ENCODE measurements at places on chromosomes 5 and 9.
A peak's percentile ranks its signal among the peaks of the same experiment; 100 is the strongest.

DNA sequence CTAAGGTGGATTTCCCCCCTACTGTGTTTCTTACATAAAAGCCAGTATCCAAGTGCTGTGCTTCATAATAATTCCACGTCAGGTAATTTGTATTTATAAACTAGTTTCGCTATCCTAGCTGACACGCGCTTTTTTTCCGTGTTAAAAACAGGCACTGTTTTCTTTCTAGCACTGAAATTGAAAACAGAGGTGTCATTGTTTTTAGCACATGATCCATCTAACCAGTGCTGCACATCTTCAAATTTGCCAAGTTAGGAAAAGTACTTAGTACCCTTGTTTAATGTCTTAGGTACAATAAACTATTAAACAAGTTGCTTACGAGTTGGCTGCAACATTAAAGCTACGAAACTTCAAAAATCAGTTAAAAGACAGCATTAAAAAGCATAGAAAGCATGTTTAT, 49.9 kb downstream of the JMY start:
- no peak for DNase-seq

GRCh38 chr9:100601216-100601615, 23.3 kb downstream of the CAVIN4 start:
- peak; percentile 34 for DNase-seq

- no peak for DNase-seq
Measured at GRCh38 chr9:69454321-69454720, 129.3 kb downstream of the ENTREP1 start.

DNA sequence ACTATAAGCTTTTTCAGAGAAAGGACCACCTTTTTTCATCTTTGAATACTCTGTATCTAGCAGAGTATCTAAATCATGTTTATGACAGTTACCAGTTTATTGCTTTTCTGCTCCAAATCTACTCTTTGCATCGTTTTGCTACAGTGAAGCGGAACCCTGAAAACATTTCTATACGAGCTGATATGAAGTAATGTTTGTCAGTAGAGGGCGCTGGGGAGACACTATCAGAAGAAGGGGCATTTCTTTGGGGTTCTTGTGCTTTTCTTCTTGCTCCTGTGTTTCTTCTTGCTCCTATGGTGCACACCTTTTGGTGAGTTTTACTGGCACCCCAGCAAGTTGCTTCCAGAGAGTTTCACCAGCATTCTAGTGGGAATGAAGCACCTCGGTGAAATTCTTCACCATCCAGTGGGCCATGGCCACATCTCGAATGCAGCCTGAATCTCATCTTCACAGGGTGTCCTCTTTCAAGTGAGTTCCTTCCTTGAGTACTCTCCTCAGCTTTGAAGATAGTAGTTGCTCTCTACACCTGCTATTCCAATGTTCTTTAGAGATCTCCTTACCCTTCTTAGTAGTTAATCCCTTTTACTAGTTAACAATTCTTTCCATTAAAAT, 98.4 kb downstream of the FGF1 start:
- no peak for DNase-seq

GRCh38 chr9:137505421-137506140, 44.6 kb downstream of the PNPLA7 start:
- DNase-seq, result no peak

GRCh38 chr9:18058564-18059442, 415.1 kb upstream of the ADAMTSL1 start:
- DNase-seq, result no peak

DNA sequence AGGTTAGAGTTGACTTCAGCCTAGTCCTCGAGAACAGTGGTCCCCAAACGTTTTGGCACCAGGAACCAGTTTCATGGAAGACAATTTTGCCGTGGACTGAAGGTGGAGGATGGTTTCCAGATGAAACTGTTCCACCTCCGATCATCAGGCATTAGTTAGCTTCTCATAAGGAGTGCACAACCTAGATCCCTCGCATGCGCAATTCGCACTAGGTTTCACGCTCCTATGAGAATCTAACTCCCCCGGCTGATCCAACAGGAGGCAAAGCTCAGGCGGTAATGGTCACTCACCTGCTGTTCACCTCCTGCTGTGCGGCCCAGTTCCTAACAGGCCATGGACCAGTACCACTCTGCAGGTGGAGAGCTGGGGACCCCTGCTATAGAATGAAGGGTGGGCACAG, 163.6 kb downstream of the CDH6 start:
- DNase-seq, result no peak

DNA sequence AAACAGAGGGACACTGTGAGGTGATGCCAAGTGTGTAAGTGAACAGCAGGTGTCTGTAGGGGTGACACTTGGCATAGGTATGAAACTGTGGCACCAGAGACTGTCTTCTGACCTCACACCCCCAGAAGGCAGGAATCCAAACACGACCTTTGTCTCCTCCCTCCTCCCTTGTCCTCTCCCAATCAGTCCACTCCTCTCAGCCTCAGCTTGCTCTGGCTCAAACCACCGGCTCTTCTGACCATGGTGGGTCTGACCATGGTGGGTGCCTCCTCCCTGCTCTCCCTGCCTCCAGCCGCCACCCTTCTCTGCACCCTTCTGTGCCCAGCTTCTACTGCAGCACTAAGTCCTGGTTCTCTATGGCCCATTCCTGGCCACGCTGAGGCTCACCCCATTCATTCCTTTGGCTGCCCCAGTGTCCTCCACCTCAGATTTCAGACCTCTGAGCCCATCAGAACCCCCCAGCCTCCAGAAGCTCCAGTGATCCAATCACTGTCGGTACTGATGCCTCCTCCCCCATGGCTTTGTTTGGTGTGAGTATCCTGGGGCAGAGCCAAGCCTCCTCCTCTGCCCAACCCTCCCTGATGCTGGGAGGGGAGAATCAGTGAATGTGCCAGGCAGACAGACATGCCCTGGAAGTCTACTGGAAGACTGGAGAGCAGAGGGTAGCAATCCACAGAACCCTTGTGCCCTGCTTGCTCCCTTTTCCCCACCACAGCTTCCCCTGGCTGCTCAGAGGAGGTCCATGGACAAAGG, 1.7 kb upstream of the ARID3C start:
- no peak for DNase-seq

- no peak for DNase-seq
Measured at GRCh38 chr5:151598984-151599383, 7.9 kb upstream of the FAT2 start.

GRCh38 chr5:30413540-30413939, 779.9 kb upstream of the CDH6 start:
- DNase-seq, result no peak

- no peak for DNase-seq
Measured at GRCh38 chr5:15290953-15291352, 209.0 kb upstream of the FBXL7 start.

- no peak for DNase-seq
Measured at GRCh38 chr5:78221964-78222451, 72.5 kb downstream of the AP3B1 start.

DNA sequence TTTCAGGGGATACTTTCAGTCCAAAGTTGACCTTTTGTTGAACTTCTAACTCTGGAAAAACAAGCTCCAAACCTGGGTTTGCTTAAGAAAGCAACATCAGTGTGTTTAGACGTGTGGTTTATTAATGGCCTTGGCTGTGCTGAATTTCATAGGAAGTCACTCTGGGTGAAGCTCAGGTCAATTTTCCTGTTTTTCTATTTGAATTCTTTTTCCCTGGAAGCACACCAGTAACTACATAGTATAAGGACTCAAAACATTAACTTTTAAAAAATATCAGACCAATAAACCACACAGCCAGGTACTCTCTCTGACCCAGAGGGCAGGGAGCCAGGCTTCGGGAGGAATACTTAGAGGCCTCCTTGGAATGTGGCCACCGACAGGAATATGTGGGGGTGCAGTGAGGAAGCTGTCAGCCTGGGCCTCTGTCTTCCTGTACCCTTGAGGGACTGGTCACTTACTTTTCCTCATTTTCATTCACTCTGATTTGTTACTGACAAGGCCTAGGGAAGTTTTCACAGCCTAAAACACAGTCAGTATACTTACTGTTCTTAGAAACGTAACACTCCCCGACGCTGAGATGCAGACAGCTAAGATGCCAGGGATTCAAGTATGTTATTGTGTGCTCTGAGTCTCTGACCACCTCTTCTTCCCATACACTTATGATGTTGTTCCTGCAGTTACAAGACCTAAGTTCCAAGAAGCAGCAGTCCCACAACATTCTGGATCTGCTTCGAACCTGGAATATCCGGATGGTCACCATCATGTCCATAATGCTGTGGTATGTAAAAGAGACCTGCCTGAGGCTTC, 18.9 kb downstream of the SLC22A5 start:
- no peak for DNase-seq

- peak; percentile 90 for DNase-seq
Measured at GRCh38 chr9:89179895-89180734, 1.5 kb upstream of the SHC3 start.

DNA sequence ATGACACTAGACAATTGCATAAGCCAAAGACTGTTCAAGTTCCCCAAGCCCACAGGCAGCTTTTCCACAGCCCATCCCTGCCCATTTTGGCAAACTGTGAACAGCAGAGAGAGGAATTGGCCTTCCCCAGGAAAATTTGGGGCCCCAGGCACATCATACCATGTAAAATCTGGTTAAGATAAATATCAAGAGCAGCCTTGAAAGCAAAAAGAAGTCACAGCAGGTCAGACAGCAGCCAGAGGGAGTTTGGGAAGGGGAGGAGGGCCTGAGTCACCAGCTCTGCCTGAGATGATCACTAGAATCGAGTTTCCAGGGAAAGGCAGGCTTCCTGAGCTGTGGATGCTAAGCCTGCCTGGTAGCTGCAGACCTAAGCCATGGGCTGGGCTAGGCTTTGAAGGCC, 179.2 kb downstream of the RFK start:
- no peak for DNase-seq

GRCh38 chr9:115207003-115207836, 89.3 kb upstream of the TNC start:
- no peak for DNase-seq

GRCh38 chr9:99259231-99259918, 37.3 kb downstream of the SEC61B start:
- peak; percentile 43 for DNase-seq

DNA sequence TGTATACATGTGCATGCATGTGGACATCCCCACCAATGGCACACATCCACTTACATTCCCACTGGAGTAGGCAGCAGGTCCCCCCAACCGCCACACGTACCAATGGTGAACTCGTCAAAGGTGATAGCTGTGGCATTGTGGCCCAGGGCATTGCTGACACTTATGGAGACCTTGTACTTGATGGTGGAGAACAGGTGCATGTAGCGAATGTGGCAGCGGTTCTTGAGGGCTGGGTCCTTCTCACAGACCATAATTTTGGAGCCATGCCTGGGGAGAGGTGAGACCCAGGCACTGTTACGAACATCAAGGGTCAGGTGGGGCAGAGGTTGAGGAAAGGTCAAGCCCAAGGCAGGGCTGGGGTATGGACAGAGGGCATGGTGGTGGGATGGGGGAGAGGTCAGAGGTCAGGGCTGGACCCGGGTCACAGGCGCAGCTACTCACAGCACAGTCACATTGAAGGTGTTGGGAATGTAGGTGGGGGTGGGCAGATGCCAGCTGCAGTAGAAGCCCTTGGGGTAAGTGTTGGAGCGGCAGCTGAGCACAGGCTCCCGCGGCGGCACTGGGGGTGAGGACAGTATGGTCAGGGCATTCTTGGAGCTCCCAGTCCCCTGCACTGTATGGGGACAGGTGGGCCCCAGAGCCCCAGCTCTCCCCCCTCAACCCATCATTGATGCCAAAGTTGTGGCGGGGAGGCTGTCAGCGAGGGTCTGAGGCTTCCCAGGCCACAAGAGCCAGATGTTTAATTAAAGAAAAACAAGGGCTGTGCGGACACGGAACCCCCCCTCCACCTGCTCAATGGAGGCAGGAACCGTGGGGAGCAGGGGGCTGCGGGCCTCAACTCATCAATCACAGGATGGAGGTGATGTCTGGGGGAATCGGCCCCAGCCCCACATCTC, 31.9 kb downstream of the CNTFR start:
- DNase-seq, result no peak

DNA sequence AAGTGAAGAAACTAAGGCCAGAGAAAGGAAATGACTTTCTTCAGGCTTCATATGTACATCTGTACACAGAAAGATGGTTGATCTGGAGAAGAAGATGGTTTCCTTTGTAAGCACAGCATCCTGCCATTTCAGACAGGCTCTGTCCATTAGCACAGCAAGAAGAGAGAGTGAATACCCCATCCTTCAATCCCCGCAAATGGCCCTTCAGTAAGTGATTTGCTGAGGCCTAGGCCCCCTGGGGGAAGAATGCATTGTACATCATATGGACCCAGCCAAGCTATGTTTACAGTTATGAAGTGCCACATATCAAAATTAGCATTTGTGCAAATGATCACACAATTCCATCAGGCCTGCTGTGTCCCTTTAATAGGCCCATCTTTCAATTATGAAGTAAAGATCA, 657.4 kb downstream of the BRINP1 start:
- DNase-seq, result no peak

- no peak for DNase-seq
Measured at GRCh38 chr5:119070578-119070827, 384 bp upstream of the DMXL1 start.

DNA sequence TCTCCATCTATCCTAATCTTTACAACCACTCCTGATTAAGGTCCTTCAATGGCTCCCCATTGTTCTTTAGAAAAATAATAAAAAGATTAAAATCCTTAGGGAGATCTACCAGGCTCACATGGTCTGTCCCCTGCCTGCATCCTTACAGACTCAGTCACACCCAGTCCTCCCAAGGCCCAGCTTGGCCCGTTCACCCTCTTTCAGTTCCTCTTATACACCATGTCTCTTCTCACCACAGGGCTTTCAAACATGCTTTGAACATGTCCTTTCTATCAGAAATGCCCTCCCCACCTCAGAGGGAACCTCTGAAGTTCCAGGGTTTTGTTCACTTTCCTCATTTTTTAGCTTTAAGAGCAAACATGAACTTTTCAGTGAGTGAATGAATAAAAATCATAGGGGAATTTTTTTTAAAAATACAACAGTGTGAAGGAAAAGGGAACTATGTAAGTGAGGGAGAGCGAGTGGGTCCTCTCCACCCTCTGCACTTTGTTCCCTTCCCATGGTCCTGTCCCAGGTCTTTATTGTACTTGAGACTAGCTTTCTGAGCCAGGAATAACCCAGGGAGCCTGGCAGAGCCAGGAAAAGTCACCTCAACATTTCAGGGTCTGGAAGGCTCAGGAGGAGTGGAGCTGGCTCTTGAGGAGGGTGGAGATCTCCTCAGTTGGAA, 55.3 kb downstream of the TRPC7 start:
- DNase-seq, result no peak

DNA sequence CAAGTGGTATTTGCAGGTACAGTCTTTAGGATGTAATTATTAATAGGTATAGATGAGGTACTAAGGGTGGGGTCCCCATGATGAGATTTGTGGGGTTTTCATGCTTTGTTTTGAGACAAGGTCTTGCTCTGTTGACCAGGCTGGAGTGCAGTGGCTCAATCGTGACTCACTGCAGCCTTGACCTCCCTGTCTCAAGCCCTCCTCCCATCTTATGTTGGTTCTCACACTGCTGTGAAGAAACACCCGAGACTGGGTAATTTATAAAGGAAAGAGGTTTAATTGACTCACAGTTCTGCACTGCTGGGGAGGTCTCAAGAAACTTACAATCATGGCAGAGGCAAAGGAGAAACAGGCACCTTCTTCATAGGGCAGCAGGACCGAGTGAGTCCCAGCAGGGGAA, 217.5 kb downstream of the CDK5RAP2 start:
- no peak for DNase-seq

GRCh38 chr5:176886336-176887251, 12.6 kb downstream of the HK3 start:
- no peak for DNase-seq
